CD4-positive, alpha-beta T cell treated with Interleukin-15 for 4 hours (primary cell): ENCODE measurements at places on chromosomes 6 and 20.

GRCh38 chr20:47854687-47855212 lies 69.5 kb upstream of the SULF2 start:
- DNase-seq: no peak

GRCh38 chr20:21395666-21396598 lies 1.4 kb downstream of the NKX2-4 start:
- DNase-seq: peak; percentile 25

DNA sequence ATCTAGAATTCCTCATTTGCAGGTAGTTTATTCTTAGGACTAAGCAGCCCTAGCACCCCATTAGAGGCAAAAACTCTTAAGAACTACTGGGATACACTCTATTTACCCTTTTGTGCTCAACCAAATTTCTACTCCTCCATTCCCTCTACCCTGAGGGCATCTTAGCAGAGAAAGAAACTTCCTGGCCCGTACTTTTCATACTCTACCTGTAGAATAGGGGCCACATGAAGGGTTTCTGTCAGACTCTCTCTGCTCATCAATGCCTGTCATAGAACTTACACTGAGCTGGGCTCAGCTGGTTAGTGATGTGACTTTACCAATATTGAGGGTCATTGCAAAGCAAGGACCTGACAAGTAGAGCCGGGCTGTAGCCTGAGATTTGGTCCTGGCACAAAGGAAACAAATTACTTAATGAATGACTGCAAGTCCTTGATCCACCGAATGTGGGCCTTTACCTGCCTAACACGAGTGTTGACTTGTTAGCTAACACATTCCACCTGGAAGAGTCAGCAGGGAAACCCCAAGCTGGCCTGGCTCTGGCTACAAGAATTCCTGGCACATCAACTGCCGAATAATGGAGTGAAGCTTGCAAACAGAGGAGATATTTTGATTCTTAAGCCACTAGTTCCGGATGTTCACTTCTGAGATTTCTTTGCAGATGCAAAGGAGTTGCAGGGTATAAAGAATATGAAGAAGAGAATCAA lies 280.5 kb upstream of the JAG1 start:
- no peak for DNase-seq

GRCh38 chr6:3784423-3784822 lies 32.9 kb upstream of the PXDC1 start:
- no peak for DNase-seq

DNA sequence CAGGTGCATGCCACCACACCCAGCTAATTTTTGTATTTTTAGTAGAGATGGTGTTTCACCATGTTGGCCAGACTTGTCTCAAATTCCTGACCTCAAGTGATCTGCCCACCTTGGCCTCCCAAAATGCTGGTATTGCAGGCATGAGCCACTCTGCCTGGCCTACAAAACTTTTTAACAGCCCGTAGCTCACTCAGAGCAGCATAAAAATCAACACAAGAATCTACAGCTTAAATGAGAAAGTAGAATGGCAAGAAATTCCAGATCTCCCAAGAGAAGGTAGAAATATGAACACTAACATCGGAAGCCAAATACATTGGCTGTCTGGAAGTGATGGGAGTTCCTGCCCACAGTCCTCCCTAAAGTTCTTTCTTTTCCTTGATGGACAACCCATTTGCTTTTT lies 43.7 kb downstream of the SCGN start:
- DNase-seq: no peak

DNA sequence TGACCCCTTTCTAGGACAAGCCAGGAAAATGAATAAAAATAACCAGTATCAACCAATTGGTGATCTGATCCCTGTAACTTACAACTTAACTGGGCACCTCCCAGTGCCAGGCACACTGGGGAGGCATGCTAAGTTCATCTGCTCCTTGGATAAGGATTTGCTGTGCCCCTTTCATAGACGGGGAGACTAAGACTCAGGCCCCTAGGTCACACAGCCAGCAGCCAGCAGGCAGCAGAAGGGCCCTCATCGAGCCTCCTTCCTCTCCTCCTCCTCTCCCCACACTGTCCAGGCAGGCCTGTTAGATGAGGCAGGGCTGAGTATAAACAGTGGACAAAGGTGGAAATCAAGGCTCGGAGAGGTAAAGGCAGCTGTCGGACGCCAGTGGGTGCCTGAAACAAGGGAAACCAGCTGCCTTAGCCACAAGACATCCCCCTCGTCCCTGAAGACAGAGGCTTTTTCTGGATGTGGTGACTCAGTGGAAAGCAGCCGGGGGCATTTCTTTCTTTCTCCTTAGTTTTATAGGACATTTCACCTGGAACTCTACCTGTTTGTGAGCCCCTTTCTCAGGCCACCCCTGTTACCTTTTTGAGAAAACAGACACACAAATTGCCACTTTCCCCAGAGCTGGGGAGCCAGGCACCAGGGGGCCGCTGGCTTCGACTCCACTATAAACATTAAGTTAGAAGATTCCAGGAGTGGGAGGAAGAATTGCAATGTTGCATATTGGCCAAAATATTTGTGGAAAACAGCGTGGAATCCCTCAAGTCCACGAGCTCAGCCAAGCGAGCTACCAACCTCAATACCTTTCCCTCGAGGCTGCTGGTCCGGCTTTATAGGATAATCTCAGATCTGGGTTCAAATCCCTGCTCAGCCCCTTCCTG lies 166.0 kb downstream of the PREX1 start:
- no peak for DNase-seq

DNA sequence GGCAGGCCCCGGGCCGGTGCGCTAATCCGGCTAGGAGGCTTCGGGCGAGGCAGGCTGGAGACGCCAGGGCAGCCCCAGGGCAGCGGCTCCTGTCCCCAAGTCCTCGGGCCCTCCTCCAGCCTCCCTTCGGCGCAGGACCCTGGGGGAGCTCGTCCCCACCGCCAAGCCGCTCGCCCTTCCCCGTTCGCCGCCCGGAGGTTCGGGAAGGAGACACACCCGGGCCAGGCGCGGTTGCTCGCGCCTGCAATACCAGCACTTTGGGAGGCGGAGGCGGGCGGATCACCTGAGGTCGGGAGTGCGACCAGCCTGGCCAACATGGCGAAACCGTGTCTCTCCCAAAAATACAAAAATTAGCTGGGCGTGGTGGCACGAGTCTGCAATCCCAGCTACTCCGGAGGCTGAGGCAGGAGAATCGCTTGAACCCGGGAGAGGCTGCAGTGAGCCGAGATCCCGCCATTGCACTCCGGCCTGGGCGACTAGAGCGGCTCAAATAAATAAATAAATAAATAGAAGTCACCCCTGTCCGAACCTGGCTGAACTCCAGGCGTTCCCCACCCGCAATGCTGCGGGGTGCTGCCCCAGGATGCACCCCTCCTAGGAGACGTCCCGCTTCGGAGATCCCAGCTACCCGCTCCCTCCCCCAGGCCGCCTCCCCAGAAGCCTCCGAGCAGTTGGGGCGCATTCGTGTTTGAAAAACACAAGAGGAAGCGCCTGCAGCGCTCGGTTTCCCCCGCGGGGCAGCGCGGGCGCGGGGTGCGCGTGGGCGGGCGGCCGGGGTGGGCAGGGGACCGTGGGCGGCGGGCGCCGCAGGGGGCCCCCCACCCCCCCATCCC lies 27.5 kb downstream of the SERPINB9 start:
- DNase-seq: peak; percentile 49

- DNase-seq: no peak
These were observed 210.9 kb upstream of the HDDC2 start for GRCh38 chr6:125512621-125513020.

GRCh38 chr6:4653141-4653540 lies 123.1 kb upstream of the CDYL start:
- no peak for DNase-seq

GRCh38 chr6:169454204-169454871 lies 200.7 kb upstream of the THBS2 start:
- DNase-seq: no peak

- DNase-seq: no peak
These were observed 95.1 kb downstream of the SNAP25 start for GRCh38 chr20:10313701-10314100.

GRCh38 chr20:50804437-50805348 lies 9.8 kb downstream of the BCAS4 start:
- DNase-seq: peak; percentile 32

DNA sequence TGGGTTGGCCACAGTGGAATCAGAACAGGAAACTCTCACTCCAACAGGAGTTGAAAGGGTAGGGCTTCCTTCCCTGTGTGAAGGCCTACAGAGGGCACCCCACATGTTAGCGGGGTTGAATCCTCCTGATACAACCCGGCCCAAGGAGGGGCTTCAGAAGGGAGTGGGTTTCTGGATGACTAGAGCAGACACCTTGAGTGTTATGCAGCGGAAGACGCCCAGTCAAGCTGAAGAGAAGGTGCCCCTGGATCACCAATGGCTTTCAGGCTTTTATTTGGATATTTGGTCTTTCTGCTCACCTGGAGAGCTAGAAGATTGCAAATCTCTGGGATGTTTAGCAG lies 132.8 kb downstream of the PRND start:
- no peak for DNase-seq

GRCh38 chr6:139825935-139826374 lies 451.5 kb upstream of the CITED2 start:
- no peak for DNase-seq

GRCh38 chr20:41900201-41900691 lies 282.1 kb upstream of the CHD6 start:
- no peak for DNase-seq

DNA sequence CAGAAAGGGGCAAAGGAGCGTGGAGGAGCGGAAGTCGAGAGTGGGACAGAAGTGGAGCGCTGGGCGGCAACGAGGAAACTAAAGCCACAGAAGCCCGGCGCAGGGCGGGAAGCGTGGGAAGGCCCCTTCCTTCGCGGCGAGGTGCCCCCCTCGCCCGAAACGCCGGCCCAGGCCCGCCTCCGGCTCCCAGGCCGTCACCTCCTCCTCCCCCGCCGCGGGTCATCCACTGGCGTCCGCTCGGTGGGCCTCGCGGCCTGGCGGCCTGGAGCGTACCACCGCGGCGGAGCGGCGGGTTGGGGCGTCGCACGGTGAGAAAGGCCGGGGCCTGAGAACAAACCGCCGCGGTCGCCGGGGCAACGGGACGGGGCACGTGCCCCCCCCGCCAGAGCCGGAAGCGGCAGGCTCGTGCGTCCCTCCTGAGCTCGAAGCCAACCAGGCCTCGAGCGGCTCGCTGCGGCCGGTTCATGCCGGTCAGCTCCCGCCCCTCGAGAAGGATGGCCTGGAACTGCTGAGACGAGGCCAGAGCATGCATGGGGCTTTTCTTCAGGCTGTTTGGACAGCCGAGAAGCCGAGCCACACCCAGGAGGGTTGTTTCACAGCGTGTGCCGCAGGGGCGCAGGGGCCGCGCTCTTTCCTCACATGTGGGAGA lies at the start of gene TCP11:
Gene TCP11 (minus strand): TSS at position 333 of the 649 bp plus-strand sequence. CDS start 469 bp downstream, outside the sequence.
- DNase-seq: no peak

GRCh38 chr20:36399147-36399968 lies 93.2 kb downstream of the DLGAP4 start:
- DNase-seq: no peak

- DNase-seq: no peak
These were observed 42.1 kb upstream of the ARMC2 start for GRCh38 chr6:108806171-108806570.

DNA sequence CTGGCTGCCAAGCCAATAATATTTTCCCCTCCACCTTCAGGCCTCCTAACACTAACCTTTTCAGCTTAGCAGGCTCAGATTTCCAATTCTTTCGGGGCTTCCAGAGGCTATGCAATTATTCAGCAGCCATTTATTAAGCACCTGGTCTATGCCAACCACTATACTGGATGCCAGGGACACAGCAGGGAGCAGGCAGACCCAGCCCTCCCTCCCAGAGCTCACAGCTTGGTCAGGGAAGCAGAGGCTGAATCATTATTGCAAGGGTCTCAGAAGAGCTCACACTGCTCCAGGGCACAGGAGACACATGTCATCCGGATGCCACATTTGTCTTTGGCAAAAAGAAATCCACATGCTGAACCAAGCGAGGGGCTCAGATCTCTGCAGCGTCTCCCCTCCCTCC lies 1.3 kb downstream of the BPIFB1 start:
- no peak for DNase-seq

DNA sequence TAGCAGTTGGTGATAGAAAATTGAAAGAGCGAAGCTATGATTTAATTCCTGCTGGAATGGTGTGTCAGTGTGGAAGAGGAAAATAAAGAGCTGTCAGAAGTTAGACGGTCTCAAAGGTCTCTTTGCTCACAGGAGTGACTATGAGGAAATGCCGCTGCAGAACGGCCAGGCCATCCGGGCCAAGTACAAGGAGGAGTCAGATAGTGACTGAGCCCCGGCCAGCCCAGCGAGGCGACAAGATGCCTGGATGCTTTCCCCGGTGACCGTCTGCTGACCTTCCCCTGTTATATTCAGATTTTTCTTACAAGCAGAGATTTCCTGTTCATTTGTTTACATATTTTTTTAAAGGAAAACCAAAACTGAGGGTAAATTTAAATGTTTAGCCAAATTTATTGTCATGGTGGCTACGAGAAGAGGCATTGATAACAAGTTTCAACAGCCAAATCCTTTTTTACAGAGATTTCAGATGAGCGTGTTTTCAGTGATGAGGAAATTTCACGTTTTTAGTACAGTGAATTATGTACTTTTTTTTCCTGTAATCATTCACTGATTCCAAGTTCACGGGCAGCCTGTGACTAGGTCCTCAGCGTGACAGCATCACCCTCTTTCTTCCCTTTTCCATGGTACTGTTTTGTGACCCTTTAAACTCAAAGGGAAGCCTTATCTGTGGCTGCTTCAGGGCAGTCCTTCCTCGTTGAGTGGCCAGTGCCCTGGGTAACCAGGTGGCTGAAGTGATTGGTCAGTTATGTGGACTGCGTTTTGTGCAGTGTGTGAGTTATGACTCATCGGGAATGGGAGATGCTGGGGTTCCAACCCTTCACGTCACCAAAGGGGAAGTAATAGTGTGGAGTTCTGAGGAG lies 12.6 kb downstream of the DYNLT1 start:
- DNase-seq: no peak

- DNase-seq: no peak
These were observed 35.0 kb downstream of the HLA-A start for GRCh38 chr6:29977425-29977727.

- no peak for DNase-seq
These were observed 534.2 kb upstream of the GJE1 start for GRCh38 chr6:141598487-141598886.

DNA sequence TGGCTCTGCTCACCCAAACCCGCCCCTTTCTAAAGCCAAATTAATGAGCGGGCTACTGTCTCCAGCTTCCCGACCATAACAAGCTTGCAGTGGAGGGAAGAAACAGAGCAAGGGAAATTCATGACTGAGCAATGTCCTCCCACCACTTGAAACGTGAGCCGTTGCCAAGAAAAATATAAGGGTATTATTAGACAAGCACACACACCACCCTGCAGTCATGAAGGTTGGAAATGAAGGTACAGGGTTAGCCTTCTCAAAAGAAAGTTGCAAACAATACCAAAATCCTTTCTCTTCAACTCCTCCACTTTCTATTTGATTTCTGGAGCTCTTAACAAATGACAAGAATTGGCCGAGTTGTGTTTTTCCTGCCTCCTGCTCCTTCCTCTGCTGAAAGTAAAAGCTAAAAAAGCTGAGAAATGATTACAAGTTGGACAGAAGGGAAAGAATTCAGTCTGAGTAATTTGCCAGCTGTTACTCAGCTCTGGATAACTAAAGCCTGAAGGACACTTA lies 151.1 kb upstream of the B3GAT2 start:
- DNase-seq: no peak

GRCh38 chr20:15512916-15513315 lies 1060.3 kb downstream of the KIF16B start:
- DNase-seq: no peak

- no peak for DNase-seq
These were observed 35.1 kb upstream of the UNC93A start for GRCh38 chr6:167255918-167256553.
